CD4-positive, alpha-beta T cell treated with Interleukin-12 subunit alpha and Interleukin-12 subunit beta, for 1 hour (primary cell): ENCODE measurements at places on chromosomes 7 and 10.

GRCh38 chr7:18693406-18693805, 197.9 kb downstream of the HDAC9 start:
- DNase-seq: no peak

DNA sequence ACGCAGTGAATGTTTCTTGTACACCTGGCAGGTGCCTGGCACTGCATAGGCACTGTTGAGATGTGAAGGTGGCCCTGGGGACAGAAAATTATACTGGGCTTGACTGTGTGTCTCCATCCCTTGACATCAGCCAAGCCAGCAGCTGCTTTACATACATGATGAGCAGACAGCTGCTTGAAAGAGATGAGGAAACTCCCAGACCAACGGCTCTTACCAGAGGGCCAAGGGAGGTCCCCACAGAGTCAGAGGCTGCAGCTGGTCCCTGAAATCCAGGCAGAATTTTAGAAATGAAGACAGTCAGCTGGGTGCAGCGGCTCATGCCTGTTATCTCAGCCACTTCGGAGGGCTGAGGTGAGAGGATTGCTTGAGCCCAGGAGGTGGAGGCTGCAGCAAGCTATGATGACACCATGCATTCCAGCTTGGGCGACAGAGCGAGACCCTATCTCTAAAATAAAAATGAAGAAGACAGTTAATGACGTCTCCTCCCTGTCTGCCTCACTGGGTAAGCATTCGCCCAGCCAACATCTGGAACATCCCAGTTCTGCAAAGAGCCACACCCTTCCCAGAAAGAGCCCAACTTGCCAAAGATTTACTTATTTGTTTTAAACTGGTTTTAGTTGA, 17.6 kb downstream of the LIMK1 start:
- no peak for DNase-seq

- DNase-seq: no peak
Observed at GRCh38 chr10:21498986-21499385, 26.5 kb downstream of the SKIDA1 start.

DNA sequence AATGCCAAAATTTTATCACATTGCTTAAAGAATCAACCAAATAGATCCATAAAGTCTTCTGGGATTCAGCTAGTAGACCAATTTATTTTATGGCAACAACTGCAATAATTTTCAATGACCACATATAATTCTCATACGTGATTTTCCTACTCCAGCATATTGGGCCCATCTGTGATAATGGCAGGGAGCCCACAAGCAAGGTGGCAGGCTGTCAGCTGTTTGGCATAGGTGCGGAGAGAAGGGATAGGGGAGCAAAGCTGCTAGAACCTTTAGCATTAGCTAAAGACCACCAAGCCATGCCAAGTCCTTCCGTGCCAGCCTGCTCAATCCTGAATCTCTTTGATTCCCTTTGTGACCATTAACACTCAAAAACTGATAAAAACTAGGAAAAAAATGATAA, 721.2 kb downstream of the XPNPEP1 start:
- no peak for DNase-seq

DNA sequence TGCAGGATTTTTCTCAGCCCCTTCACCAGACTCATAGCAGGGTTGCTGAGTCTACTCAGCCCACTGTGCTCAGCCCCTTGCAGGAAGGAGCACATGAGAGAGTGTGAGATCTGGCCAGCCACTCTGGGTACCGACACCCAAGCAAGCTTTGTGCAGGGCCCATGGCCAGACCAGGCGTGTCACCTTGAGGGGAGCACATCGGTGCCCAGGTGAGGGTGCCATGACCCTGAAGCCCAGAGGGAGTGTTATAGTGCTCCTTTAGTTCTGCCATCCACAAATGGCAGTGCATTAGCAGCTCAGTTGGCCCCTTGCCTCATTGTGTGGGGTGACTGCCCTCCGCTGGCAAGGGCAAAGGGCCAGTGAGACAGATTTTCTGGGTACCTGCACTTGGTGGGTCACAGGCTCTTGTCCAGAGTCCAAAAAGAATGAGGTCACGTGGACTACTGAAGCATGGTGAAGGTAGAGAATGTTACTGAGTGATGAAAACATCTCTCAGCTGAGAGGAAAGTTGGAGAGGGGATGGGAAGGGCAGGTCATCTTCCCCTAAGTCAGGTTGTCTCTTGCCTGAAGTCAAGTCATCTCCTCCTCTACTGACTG, 181.8 kb downstream of the MACC1 start:
- no peak for DNase-seq

GRCh38 chr10:95651346-95652060, 5.0 kb downstream of the ALDH18A1 start:
- no peak for DNase-seq

DNA sequence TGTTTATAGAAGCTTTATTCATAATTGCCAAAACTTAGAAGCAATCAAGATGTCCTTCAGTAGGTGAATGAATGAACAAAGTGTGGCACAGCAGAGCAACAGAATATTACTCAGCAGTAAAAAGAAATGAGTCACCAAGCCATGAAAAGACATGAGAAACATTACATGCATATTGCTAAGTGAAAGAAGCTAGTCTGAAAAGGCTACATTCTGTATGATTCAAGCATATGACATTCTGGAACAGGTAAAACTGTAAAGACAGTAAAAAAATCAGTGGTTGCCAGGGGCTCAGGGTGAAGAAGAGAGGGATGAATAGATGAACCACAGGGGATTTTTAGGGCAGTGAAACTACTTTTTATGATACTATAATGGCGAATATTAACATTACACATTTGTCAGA, 80.9 kb upstream of the APBB1IP start:
- DNase-seq: no peak

- DNase-seq: no peak
Observed at GRCh38 chr7:39720586-39720985, 97.2 kb downstream of the RALA start.

DNA sequence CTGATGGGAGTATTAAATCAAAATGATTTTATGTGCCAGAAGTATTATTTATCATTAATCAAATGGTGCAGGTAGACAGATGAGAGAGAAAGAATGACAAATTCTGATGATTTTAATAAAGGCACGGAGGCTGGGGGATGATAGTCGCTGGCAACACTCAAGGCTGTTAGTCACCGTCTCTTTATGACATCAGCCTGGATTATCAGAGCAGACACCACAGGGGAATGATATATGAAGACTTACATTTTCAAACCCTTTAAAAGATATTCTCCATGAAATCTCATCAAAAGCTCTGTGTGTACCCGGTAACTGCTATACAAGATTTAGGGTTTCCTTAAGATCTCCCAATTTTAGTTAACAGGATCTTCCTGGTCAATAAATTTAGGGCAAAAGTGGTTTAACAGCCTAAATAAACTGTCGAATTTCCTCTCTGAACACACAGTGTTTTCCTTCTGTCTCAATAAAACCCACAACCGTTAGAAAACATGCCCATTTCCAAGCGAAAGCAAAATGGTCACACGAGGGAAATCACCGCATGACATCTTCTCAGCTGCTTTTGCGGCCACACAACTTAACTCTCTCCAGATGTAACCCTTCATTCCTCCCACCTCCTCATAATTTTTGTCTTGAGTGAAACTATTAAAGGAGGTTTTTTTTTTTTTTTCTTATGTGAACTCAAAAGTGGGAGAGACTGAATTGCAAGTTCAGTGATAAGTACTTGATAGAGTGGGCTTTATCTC, 133.2 kb upstream of the FAM171A1 start:
- no peak for DNase-seq

DNA sequence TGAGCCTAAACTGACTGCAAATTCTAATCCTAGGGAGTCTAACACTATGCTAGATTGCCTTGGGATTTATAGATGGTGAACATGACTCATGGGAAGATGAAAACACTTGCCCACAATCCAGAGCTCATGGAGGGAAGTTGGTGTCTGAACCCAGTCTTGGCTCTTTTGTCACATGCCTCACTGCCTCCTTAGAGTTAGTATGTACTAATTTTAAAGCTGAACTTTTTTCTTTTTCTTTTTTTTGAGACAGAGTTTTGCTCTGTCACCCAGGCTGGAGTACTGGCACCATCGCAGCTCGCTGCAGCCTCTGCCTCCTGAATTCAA, 14.4 kb downstream of the MRPL32 start:
- no peak for DNase-seq

DNA sequence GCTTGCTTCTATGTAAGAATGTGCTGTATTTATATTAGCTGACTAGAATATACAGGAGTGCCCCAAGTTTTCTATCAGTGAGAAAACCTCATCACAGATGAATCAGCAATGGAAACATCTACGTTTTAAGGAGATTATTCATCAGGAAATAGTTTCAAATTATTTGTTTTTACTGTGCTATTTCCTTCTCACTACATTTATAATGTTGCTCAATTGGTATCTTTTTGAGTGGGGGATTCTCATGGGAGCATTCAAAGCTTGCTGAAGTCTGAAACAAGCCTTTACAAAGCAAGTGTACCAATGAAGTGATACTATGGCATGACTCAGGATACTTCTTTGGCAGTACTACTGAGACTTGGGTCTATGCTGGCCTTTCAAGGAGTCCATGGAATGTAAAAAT, 191.1 kb upstream of the SLC26A5 start:
- no peak for DNase-seq

DNA sequence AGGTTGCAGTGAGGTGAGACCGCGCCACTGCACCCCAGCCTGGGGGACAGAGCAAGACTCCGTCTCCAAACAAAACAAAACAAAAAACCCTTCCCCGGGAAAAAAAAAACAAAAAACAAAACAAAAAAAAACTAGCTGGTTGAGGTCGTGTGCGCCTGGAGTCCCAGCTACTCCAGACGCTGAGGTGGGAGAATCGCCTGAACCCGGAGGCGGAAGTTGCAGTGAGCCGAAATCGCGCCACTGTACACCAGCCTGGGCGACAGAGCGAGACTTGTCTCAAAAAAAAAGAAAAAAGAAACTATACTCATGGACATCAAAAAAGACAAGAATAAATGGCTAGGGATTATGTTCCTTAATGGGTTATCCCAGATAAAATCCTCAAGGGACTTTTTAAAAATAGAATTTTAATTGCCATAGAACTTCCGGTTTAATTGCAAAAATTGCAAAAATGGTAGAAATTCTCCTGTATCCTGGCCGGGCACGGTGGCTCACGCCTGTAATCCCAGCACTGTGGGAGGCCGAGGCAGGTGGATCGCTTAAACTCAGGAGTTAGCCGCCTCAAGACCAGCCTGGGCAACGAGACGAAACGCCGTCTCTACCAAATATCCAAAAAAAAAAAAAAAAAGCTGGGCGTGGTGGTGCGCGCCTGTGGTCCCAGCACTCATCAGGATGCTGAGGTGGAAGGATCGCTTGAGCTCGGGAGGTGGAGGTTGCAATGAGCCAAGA, 37.8 kb downstream of the KLHDC10 start:
- DNase-seq: no peak
